ENCODE measurements at places on chromosomes 4 and X.
A peak's percentile ranks its signal among the peaks of the same experiment; 100 is the strongest.

GRCh38 chr4:83316459-83317165 lies 18.0 kb downstream of the HPSE start:
- no peak for DNase-seq

- no peak for DNase-seq
These were observed 107.3 kb upstream of the PRDX4 start for GRCh38 chrX:23559975-23560374.

DNA sequence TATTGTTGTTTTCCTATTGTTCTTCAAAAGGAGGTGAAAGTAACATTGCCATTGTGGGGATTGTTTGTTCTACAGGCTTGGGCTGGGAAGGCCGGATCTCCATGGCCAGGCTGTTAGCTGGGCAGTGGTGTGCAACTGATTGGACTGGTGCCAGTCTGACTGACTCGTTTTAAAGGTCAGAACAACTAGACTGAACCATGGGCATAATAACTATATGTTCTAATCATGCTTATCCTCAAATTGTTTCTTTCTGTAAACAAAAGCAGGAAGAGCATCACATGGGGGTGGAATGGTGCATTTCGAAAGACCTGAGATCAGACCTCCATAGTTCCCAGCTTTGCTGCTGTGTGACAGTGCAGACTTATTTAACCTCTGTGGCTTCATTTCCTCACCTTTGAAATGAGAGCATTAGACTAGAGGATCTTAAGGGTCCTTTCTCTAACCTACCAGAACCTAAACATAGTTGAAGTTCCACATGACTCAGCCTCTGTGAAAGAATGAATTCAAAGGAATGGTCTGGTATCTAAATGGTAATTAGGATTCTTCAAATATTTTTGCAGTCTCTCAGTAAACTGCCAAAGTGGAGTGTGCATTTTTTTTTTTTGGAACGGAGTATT lies 66.7 kb upstream of the PGRMC2 start:
- peak; percentile 18 for DNase-seq

DNA sequence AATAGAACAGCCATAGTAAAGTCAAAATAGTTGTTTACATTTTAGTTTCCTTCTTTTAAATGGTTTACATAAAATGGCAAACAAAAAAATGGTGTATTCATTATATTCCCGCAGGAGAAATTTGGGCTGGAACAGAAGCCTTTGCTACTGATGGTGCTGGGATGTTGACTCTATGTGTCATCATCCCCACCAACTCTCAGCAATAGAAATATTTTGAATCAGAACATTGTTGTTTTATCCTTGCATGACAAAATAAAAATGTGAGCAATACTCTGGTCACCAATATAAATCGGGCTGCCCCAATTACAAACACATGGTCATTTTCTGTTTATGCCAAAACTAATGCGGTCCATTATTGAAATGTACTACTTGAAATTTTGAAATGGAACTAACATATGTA lies 1131.6 kb upstream of the PCDH7 start:
- no peak for DNase-seq

GRCh38 chr4:36285784-36286480 lies 4.5 kb downstream of the DTHD1 start:
- DNase-seq = no peak

DNA sequence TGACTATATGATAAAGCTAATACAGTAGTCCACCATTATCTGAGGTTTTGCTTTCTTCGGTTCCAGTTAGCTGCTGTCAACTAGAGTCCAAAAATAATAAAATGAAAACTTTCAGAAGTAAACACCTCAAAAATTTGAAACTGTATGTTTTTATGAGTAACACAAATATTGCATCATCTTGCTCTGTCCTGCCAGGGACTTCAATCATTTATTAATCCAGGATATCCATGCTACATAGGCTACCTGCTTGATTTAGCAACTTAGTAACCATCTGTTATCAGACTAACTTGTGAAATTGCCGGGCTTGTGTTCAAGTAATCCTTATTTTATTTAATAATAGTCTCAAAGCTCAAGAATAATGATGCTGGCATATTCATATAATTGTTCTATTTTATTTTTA lies 1537.8 kb upstream of the PABPC4L start:
- DNase-seq = no peak

DNA sequence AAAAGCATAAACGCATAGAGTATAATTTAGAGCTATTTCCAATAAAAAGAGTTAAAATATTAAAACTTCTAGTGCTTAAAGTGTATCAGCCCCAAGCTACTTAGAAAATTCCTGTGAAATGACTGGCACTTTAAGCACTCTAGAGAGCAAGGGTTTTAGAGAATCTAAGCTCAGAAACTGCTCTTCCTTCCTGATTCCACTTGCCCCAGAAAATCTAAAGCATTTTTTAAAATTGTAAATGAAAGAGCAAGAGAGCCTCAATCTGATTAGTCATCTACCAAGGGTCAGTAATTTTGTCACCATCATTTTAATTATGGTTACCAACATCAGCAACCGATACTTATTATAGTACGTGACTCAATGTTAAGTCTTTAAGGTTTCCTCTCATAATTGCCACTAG lies 25.0 kb downstream of the CTPS2 start:
- no peak for DNase-seq

DNA sequence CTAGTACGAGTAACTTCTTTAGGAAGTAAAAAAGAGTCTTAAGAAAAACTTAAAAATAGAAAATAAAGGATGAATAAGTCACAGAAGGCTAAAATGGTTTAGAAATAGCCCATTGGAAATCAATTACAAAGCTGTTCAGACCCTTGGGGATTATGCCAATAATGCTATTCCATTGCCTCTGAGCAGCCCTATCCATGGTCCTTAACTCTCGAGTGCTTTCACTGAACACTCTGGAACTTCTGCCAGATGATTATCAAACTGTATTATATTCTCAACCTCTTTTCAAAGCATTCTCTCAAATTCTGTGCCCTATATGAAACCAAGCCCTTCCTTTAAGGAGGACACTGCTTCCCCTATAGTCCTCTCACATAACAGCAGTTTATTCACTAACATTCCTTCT lies 17.0 kb downstream of the SLC9B1 start:
- no peak for DNase-seq

DNA sequence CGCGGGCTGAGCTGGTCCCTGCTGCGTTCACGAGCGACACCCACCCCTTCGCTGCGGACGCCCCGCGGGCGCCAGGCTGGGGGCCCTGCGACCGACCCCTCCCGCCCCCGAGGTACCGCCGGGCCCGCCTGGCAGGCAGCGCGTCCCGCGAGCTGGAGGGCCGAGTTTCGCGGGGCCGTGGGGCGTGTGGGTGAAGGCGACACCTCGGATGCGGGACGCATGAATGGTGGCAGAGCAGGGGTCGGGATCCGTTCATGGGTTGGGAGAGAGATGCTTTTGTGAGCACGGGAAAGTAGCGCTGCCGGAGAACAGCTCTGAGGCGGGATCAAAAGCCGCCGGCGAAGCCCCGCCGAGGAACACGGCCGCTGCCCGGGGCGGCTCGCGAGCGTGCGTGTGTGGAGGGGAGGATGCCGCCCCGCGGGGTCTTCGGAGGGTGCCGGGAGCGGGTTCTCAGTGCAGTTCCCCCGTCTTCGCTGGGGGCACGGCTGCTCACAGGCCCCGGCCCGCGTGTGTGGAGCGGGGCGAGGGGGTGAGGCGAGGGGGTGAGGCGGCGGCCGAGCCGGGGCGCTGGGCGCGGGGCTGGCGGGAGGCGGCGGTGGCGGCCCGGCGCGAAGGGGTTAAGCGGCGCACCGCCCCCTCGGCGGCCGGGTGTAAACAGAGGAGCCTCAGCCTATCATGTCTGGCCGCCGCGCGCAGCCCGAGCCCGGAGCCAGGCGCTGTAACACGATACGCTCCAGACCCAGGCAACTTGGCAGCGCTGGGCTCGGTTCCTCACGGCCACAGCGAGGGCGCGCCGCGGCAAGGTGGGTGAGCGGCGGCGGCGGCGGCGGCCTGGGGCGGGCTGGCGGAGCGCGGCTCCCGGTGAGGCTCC lies 205.3 kb downstream of the TENM3 start:
- DNase-seq = peak; percentile 85

- no peak for DNase-seq
These were observed 35.9 kb upstream of the PPA2 start for GRCh38 chr4:105509714-105510113.

DNA sequence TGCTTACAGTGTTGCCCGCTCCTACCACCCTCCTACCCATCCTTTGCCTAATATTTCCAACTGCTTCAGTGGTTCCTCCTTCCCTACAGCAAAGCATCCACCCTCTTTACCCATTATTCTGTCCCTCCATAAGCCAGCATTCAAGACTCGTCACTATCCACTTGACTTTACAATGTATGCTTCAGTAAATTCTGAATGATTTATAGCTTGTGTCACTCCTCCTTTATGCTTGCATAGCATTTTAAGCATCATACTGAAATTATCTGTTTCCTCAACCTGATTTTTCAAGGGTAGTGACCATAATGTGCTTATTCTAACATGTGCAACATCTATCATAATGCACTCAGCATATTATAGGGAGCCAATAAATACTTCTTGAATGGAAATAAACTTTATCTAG lies 365.5 kb downstream of the RAB28 start:
- DNase-seq = no peak

- no peak for DNase-seq
These were observed 13.3 kb upstream of the AGA start for GRCh38 chr4:177455561-177455970.

DNA sequence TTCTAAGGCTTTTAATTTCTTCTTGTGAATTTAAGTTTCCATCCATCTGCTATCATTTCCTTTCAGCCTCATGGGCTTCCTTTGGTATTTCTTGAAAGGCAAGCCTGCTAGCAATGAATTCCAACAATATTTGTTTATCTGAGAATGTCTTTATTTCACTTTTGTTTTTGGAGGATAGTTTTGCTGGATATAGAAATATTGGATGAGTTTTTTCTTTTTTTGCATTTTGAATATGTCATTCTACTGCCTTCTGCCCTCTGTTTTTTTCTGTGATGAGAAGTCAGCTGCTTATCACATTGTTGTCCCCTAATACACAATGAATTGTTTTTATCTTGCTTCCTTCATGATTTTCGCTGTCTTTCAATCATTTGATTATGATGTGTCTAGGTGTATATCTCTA lies 13.2 kb upstream of the SORCS2 start:
- no peak for DNase-seq

DNA sequence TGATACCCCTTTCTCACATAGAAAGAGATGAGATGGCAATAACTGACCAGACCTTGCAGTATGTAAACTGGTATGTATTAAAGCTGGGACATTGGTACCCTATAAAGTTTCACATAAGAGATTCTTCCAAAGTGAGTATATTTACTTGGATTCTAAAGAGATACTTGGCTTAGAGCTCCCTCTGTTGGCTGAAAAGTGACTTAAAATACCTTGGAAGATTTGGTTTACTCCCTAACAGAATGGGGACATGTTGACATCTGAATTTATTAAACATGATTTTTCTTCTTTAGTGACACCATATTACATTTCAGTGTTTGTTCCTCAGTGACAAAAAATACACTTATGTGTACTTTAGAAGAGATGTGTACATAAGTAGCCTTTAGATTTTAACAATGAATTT lies 47.9 kb upstream of the RGN start:
- DNase-seq = peak; percentile 69

DNA sequence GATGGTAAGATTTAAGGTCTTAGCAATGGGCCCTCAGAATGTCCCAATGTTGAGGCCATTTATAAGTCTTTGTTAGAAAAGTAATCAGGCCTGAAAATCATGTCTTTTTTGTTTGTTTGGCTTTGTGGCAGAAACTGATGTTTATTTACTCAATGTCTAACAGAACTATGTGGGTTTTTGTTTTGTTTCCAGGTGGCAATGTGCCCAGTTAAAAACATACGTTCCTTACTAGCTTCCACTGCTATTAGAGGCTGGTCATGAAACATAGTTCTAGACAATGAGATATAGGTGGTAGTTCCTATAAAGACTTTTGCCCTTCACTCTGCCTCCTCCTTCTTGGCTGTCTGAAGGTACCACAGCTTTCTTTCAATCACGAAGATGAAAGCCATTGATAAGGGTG lies 108.8 kb downstream of the C4orf51 start:
- DNase-seq = no peak

DNA sequence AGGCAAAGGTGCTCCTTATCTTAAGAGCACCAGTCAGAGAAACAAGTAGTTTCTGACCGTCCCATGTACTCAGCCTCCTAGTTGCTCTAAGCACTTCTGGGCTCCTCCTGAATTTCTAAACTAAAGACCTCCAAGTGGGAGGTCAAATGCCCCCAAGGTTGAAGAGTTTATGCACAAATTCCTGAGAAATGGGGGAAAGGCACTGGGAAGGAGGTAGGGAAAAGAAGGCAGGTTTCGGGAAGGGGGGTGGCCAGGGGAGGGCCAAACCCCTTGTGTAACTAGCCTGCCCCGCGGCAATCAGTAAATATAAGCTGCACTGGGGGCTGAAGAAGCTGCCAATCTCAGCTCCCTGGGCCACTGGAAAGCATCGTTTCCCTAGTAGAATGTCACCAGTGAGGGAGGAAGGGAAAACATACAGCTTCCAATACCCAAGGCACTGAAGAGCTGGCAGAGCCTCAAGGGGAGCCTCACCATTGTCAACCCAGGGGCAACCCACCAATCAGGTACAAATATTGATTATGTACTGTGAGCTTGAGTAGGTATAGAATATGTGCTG lies 3.4 kb downstream of the FOXO4 start:
- no peak for DNase-seq

GRCh38 chr4:41360214-41360920 lies 103.6 kb downstream of the UCHL1 start:
- peak; percentile 58 for DNase-seq

DNA sequence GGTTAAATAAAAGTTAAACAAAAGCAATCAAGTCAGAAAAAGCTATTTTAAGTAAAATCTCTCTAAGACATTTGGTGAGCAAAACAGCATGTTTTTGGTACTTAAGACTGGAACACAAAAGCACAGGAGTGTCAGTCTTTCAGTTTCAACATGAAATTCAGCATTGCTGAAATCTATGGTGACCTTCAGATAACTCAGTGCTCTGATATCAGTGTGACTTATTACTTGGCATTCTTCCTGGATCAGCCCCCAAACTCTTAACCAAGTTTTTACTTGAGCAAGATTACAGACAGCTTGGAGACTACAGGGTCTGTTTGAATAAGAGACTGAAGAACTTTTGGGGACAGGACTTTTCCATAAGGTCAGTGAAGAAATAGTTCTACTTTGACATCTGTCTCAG lies 437.2 kb downstream of the RAPGEF2 start:
- no peak for DNase-seq

DNA sequence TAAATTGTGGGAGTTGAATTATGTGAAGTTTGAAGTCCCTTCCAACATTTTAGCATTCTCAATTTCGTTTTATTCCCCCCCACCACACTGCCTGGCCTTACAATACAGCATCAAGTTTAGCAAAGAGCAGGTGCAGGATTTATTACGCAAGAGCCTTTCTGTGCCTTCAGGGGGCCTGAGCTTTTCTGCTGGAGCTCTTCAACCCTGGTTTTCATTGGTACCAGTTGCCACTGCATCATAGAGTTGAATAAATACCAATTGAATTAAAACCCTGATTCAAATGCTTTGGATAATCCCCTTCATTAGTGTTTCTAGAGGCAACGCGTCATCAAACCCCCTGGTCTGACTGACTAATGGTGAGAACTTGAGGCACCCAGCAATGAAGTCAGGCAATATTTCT lies 43.6 kb upstream of the KIT start:
- DNase-seq = no peak

- DNase-seq = no peak
These were observed 33.3 kb downstream of the CLDN22 start for GRCh38 chr4:183286590-183287308.

- no peak for DNase-seq
These were observed 103.2 kb downstream of the VCX2 start for GRCh38 chrX:8067754-8068462.

- no peak for DNase-seq
These were observed 64.0 kb downstream of the KCNIP4 start for GRCh38 chr4:21884615-21885014.
